Endodermal cell (in vitro differentiated cells): ENCODE measurements at places on chromosomes 16 and 17. TPM values are rescaled to one million over a fixed set of nuclear protein-coding genes. Genes with fewer than 3 reads are reported as not detected.

- H3K27ac ChIP-seq, result no peak overlapping the region
- H3K27me3 ChIP-seq, result no peaks in the 10 kb centered on the region
- peaks cover 10% of the 10 kb centered on the region for H3K36me3 ChIP-seq
Observed at GRCh38 chr16:87692176-87692575, 73.6 kb downstream of the KLHDC4 start.

Gene KRT33B
- total RNA-seq, result not detected in 2 replicates

Gene MEIOB
- not detected in 2 replicates for total RNA-seq

- no peak overlapping the region for H3K4me3 ChIP-seq
- H3K27ac ChIP-seq, result no peak overlapping the region
- no peak for DNase-seq
Observed at GRCh38 chr17:32894245-32894644, 17.3 kb upstream of the MYO1D start.
